ENCODE measurements at places on chromosomes 2 and 18.

GRCh38 chr2:223947711-223948205 lies 2.6 kb upstream of the WDFY1 start:
- DNase-seq: peak; percentile 30

- DNase-seq: no peak
These were observed 34.9 kb downstream of the KDM3A start for GRCh38 chr2:86476092-86476491.

DNA sequence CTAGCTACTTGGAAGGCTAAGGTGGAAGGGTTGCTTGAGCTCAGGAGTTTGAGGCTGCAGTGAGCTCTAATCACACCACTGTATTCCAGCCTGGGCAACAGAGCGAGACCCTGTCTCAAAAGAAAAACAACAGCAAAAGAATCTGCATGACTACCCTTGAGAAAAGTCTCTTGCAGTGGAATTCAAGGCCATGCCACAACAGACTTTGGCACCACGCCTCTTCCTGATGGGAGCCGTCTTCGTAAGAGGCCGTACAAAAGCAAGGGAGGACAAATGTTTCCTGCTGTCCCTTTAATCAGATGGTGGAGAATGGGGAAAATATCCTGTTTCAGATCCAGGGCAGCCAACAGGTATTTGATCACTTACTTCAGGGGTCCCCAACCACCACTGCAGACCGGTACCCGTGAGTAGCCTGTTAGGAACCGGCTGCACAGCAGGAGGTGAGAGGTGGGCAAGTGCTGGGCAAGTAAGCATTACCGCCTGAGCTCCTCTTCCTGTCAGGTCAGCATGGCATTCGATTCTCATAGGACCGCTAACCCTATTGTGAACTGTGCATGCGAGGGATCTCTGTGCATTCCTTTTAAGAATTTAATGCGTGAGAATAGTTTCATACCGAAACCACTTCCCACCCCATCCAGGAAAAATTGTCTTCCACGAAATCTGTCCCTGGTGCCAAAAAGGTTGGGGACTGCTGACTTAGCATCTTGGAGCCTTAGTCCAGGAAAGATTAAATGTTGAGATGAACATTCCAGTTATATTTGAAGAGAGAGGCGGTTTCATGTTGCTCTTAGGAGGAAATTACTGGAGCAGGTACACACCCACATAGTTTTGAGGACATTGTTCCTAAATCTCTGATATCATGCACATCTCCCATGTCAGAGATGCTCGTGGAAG lies 94.4 kb upstream of the XPO1 start:
- no peak for DNase-seq

- no peak for DNase-seq
These were observed 88.9 kb upstream of the NRXN1 start for GRCh38 chr2:51120754-51121280.

- DNase-seq: no peak
These were observed 11.8 kb downstream of the RASGRP3 start for GRCh38 chr2:33488178-33488690.

DNA sequence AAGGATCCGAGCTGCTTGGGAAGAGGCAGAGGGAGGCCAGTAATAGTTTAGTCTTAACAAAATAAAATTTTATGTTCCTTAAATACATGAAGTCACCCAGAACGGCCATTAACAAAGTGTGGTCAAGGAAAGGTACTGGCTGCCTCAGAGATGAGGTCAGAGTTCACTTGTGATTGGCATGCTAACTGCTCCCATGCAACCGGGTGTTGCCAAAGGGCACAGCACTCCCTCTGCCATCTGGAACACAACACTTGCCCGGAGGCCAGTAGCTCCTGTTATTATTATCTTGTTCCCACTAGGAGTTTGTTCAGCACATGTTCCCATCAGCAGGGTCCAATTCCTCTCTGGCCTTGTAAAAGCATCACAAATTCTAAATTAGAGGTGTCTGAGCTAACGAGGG lies 207.0 kb downstream of the CYP26B1 start:
- DNase-seq: no peak

DNA sequence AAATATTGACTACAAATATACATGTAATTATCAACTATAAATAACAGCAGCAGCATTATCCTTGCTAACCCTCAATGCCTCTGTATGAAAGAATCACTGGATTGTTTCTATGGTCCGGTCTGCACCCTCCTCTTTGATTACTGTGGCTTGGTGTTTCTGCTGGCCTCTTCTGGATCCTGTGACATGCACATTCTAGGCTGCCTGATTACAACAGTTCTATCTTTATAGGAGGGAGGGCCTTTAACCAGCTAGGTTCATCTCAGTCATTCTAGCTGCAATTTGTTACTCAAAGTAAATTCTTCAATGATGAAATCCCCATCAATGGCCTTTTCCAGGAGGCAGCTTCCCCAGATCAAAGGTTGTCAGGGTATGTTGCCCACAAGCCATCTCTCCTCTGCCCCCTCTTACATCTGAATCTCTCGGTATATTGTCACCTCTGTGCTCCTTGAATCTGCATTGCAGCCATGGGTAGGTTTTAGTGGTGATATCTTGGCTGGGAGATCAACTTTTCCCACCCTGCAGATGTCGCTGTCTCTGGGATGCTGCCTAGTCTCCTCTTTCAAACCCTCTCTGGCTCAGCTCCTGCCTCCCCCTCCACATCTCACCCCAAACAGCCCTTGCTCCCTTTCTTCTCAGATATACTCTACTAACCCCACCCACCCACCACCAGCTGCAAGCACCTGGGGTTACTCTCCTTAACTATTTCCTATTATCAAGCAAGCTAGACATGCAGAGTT lies 106.2 kb upstream of the BZW1 start:
- DNase-seq: peak; percentile 17

- no peak for DNase-seq
These were observed 25.4 kb upstream of the SPOPL start for GRCh38 chr2:138476186-138476585.

All from WERI-Rb-1 (cell line).